ENCODE measurements at places on chromosomes 12 and 14.

DNA sequence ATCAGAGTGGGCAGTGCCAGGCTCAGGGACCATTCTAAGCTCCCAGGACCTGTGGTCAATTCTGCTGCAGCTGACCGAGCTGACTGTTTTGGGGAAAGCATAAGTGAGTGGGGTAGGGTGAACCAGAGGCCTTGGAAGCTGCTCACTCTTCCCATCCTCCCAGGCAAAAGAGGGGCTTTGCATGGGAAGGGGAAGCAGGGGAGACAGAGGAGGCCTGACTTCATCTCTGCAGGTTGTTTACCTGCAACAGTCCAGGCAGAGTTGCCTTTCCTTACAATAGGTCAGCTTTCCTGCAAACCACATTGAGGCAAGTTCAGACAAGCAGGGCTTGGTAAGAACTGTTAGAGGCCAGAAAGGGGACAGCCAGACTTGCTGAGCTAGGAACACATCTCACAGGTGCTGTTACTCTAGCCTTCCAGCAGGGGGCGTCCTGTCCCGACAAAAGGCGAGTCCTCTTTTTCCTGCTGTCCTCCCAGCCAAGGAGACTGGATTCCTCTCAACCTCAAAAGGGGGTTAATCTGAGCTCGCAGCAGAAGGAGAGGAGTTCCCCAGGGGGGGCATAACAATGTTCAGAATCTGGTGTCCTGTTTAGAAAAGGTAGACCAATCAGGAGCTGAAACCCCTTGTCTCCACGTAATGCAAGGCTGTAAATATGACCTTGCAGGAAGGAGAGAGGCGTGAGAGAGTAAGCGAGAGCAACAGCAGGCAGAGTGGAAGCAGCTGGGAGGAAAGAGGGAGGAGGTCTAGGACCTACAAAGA, 4.3 kb upstream of the DHRS2 start:
- peak; percentile 93 for DNase-seq

GRCh38 chr12:70759161-70759918, 122.1 kb upstream of the PTPRB start:
- no peak for DNase-seq

- no peak for DNase-seq
Measured at GRCh38 chr12:4580281-4580688, 18.3 kb downstream of the DYRK4 start.

GRCh38 chr12:106071686-106072085, 67.1 kb downstream of the NUAK1 start:
- no peak for DNase-seq

DNA sequence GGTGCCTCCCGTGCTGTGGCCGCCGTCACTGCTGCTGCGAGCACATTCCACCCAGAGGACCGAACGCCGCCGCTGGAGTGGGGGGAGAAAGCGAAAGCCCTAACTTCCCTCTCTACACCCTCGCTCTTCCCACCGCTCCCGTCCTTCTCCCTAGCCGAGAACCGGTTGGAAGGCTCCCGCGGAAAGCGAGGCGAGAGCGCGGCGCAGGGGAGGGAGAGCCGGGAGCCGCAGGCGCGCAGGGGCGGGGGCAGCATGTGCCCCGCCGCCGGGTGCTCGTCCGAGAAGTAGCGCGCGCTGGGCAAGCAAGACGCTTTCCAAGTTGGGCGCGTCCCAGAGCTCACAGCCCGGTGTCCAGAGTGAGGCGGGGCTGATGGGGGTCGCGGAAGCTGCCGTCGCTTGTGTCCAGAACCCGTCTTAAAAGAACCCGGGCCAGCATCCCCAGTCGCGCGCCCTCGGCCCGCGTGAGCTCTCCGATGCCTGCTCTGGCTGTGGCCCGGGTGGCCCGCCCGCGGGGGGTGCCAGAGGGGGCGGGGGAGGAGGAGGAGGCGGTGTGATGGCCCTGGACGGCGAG, at the start of gene TRHDE:
TRHDE (plus strand) TSS at position 280 of the 571 bp plus-strand sequence; CDS start at position 554, 274 bp downstream.
- peak; percentile 76 for DNase-seq

DNA sequence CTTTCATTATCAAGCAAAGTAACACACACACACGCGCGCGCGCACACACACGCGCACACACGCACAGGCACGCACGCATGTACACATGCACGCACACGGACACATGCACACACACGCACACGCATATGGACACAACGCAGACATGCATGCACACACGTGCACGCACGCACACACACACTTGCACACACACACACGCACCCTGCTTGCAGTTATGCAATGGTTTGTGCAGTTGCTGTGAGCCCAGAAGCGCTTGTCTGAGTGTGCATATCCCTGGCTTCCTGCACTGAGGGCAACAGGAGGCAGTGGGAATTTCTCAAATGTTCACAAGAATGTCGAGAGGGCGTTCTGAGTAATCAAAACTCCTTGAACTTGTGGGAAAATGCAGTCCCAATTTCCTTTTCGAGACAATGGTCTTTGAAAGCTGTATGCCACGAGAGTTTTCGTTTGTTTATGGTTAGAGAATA, 41.6 kb downstream of the NFKBIA start:
- no peak for DNase-seq

DNA sequence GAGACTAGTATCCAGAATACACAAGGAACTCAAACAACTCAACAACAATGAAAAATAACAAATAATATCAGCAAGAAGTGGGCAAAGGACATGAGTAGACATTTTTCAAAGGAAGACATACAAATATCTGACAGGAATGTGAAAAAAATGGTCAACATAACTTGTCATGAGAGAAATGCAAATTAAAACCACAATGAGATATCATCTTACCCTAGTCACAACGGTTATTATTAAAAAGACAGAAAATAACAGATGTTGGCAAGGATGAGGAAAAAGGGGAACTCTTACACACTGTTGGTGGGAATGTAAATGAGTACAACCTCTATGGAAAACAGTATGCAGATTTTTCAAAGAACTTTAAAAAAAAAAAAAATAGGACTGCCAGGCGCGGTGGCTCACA, 20.4 kb downstream of the VWF start:
- DNase-seq, result no peak

GRCh38 chr14:105861985-105862465, 335.6 kb downstream of the TMEM121 start:
- no peak for DNase-seq

DNA sequence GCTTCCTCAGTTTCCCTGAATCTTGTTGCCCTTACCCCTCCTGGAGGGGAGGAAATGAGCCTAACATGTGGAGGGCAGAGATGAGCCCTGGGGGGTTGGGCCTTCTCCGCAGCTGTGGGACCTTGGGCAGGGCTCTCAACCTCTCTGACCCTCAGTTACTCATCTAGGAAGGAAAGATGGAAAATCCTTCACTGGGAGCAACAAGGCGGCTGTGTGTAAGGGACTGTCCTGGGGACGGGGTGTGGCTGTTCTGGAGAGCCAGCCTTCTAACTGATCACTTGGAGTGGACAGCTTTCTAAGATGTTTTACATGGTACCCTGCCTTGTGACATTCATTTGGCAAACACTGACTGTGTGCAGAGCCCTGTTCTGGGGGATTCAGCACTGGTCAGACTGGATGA, 14.7 kb downstream of the BEGAIN start:
- DNase-seq, result no peak

- DNase-seq, result no peak
Measured at GRCh38 chr12:110739488-110739887, 3.2 kb downstream of the PPP1CC start.

DNA sequence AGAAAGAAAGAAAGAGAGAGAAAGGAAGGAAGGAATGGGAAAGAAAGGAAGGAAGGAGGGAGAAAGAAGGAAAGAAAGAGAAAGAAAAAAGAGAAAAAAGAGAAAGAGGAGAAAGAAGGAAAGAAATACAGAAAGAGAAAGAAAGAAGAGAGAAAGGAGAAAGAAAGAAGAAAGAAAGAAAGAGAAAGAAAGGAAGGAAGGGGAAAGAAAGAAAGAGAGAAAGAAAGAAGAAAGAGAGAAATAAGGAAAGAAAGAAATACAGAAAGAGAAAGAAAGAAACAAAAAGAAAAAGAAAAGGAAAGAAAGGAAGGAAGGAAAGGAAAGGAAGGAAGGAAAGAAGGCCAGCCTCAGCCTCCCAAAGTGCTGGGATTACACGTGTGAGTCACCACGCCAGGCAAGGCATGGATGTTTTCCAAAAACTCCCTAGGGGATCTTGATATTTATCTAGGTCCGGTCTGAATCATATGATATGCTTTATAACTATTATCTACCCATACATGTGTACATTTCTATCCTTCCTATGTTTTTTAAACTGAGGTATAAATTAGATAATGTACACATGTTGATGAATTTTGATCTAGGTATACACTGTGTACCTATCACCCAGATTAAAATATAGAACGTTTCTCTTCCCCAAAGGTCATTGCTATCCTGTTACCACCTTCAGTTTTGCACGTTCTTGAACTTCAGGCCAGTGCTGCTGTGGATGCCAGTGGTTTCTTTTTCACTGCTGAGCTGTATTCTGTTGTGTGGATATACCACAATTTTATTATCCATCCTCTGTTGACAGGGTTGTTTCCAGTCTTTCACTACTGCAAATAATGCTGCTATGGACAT, 177.9 kb downstream of the RBM19 start:
- DNase-seq, result no peak

DNA sequence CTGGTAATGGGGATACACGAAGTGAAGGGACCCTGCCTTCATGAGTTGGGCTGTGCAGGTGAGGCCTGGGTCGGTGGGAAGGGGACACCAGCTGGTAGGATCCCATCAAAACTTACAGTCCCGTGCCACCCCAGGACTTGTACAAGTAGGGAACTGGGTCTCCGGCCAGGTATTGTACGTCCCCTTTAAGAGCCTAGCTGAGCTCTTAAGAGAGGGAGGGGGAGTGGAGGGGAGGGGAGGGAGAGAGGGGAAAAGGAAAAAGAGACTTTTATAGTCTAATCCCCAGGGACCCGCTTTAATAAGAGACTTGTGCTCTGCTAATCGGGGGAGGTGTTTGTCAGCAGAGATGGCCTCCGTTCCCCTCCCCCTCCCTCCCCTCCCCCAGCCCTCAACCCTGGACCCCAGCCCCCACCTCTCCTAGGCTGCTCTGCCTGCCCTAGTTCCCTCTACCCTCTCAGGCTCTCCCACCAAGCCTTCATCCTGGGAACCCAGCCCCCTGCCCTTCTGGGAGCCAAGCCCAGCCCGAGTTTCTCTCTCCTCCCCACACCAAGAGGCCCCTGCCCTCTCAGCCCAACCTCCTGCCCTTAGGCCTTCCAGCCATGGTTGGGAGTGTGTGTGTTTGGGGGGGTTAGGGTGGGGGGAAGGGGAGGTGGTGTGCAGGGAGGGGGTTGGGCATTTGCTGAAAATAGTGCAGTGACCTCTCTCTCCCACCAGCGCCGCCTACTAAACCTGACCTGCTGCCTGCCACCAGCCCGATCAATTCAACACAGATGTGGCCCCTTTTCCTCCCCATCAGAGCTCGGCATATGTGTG, 2.6 kb downstream of the GDF11 start:
- DNase-seq, result peak; percentile 94

GRCh38 chr12:55499810-55500252, 7.7 kb downstream of the OR6C68 start:
- DNase-seq, result no peak

- DNase-seq, result peak; percentile 98
Measured at GRCh38 chr12:31370531-31371255, 44.7 kb upstream of the SINHCAF start.

DNA sequence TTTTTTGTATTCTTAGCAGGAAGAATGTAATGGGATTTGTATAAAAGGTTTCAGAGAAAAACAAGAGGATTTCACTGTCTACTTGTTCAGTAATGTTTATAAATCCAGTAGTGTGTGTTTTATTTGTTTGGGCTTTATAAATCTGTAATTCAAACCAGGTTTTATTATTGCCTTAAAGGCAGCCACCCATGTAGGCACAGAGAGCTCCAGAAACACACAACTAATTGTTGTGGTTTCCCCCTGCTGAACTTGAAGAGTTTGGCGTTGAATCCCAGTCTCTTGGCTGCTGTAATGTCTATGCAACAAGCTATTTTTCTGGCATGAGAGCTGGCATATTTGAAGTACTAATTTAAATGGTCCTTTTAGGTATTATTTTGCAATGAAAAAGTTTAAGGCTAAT, 63.4 kb upstream of the SLCO1C1 start:
- DNase-seq, result no peak

GRCh38 chr14:63867933-63868921, 15.4 kb downstream of the SYNE2 start:
- DNase-seq, result no peak

DNA sequence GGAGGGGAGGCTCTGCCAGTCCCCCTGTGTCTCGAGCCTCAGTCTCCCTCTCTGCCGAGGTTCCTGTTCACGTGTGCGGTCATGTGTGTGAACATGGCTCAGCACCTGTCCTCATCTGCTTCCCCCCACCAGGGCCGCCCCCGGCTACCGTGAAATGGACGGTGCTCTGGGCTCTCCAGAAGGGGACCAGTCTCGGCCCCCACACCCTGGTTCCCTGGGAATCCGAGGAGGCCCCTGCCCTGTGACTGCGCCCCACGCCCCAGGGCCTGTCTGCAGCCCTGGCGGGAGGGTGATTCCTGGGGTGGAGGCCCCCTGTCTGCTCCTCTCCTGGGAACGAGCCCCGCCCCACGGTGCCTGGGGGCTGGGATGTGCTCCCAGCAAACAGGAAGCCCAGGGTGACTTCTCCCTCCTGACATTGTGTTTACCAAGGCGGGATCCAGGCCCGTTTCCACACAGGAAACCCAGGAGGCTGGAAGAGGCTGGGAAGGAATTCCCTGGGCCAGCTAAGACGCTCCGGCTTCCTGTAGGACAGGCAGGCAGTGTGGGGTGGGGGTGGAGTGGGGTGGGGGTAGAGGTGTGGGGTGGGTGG, 46.6 kb downstream of the KIF26A start:
- peak; percentile 66 for DNase-seq

DNA sequence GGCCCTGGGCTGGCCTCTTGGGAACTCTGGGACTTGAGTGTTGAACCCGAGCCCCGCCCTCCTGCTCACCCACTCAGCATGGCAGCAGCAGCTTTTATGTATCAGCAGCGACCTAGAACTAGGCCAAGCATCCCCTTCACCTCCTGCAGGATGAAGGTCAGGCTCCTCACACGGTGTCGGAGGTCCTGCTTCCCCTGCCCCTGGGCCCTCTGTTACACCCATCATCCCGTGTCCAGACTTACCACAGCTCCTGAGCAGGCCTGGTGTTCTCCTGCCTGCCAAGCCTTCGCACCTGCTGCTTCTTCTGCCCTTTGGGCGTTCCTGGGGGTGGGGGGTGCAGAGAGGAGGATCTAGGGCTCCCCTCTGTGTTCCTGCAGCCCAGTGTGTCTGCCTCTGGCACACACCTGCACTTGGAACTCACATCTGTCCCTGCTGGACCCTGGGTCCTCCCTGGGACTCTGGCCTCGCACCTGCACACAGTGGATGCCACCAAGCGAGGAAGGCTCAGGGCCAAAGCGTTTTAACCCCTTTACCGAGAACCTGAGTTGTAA, 80.3 kb downstream of the PAPOLA start:
- no peak for DNase-seq
